Hematopoietic multipotent progenitor cell treated with erythropoietin and hydrocortisone succinate and interleukin-3 and kit ligand, for 6 days (in vitro differentiated cells): ENCODE measurements at places on chromosomes 12 and 14.

GRCh38 chr12:23564451-23565152 lies 384.9 kb downstream of the SOX5 start:
- no peak for DNase-seq

DNA sequence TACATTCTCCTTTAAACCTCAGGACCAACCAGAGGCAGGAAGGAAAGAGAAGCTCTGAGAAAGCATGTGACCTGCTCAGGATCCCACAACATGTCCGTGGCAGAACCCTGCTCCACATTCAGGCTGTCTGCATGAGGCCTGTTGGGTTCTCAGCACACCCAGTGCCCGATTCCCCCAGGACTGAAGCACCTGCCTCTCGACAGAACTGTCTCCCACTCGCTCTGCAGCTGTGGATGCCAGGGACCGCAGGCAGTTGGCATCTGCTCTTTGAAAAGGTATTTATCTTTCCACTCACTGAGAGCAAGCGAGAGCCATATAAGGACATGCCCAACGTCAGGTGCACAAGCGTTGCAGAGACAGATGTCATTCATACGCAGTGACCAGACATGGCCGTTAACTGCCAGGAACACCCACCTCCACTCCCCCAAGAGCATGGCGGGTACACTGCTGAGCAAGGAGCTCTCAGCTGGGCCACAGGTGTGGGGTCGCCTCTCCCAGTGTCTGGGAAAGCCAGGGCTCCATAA lies 18.9 kb downstream of the PITPNM2 start:
- no peak for DNase-seq

GRCh38 chr12:49864798-49865090 lies 21.8 kb upstream of the BCDIN3D start:
- no peak for DNase-seq

DNA sequence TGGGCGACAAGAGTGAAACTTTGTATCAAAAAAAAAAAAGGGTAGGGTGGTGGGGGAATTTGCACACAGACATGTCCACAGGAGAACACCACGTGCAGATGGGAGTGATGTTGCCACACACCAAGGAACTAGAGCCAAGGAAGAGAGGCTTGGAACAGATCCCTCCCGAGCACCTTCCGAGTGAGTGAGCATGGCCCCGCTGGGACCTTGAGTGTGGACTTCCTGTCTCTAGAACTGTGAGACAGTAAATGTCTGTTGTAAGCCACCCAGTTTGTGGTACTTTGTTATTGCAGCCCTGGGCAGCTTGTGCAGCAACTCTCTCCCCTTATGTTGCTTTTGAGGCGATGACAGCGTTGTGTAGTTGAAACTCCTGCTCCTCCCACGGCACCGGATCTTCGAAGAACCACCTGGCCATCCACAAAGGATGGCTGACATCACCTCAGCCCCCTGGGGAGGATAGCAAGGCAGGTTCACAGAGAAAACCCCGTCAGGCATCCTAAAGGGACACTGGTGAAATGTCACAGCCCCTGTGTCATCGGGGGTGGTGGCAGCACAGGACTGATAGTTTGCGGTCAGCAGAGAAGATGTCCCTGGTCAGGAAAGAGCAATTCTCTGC lies 54.7 kb upstream of the PLEKHG3 start:
- no peak for DNase-seq

GRCh38 chr12:263574-263973 lies 938 bp upstream of the SLC6A13 start:
- no peak for DNase-seq

DNA sequence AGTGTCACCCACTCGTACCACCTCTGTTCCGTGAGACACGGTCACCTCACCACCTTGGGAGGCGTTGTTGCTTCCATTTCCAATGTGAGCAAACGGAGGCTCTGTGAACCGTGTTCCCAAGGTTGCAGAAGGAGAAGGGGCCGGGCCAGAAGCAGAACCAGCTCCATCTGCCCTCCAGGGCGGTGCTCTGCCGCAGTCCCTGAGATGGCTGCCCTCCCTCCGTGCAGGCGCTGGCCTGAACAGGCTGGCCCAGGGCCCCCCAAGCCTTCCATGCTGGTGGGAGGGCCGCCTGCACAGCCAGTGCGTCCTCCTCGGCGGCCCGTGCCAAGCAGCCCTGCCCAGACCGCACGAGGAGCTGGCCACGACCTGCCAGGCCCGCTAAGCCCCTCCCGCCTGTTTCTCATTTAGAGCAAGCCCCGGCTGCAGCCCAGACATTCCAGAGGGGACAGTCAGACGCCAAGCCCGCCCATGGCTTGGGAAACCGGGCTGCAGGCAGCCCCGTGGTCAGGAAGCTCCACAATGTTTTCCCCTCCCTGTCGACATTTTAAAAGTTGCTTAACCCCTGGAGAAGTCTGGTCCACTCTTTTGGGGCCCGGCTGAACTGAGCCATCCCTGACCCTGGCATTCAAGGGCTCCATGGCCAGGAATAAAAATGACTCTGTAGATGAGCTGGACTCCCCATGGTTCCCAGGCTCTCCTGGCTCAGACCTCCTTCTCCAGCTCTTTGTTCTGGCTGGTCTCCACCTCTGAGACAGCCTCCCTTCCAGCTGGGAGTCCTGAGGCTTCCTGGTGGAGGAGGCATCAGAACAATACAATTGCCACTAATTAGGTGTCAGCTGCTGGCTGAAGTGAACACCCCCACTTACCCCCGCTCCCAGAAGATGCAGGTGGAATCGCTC lies 236.0 kb downstream of the BCL11B start:
- no peak for DNase-seq

DNA sequence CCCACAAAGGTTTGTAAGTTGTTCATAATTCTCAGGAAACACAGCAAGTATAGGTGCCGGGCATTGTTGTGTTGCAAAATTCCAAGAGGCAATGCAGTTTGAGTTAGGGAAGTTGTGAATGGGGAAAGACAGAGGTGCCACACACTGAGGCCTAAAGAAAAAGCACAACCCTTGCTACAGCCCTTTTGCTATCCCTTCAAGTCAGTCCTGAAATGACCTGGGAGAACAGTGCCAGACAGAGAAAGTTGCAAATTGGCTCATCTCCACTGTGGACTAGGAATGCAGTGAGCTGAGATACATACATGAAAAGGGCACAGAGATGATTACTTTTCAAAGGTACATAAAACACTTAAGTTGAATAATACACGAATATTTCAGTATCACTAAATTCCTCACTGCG lies 213.3 kb upstream of the TMTC1 start:
- DNase-seq: no peak

DNA sequence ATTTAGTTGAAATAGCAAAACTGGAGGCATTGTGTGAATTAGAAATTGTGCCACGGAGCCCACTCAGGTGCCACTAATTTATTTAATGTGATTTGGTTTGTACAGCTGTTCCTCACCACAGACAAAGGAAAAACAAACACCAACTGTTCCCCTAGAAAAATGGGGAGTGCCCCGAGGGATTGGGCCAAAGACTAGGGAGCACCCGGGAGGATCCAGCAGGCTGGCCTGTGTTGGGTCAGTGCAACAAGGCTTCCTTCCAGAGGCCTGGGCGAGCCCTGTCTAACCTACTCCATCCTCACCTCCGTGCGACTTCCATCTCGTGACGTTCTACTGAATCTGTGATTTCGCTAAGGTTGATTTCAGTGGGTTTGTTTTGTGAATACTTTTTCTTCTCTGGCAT lies 206.2 kb downstream of the CHST11 start:
- no peak for DNase-seq

DNA sequence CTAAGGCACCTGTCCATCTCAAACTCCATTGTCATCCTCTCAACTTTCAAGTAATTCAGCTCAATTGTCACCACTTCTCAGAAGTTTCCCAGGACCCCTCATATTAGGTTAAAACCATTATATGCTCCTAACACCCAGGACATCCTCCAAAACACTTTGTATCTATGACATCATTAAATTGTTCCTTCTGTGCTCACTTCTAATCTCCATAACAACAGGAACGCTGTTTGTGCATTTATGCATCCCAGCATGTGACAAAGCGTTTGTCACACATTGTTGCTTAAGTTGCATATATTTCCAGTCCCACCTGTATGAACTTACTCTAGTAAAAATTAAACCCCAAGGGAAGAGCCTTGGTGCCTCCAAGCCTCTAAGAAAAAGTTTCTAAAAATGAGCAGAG lies 133.9 kb downstream of the TBX5 start:
- DNase-seq: no peak

GRCh38 chr12:76810671-76811419 lies 46.9 kb downstream of the ZDHHC17 start:
- no peak for DNase-seq

DNA sequence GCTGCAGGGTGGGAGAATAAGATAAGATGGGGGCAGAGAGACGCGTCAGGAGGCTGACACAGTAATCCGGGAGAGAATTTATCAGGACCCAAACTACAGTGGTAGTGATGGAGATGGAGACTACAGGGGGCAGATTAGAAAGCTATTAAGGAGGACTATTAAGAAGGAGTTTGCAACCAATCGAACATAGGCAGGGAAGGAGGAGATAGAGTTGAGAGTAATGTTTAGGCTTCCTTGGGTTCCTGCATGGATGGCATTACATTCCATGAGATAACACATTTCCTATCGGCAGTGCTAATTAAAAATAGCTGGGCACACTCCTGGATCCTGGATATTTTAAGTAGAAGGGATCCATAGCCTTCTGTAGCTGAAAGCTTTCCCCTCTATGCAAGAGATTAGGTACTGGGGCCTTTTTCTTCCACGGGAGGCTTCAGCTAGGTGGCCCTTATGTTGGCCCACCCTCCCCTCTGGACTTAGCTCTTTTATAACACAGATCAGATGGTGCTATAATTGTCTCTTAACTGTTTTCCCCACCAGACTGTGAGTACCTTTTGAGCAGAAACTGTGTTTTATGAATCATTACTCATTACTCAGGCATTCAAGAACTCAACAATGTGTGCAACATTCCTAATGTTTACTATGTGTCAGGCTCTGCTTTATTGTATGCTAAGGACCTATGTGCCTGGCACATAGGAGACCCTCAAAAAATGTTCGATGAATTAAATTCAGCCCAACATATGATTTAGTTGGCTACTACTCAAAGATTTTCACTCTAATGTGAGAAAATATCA lies 113.0 kb downstream of the RMST start:
- DNase-seq: no peak

DNA sequence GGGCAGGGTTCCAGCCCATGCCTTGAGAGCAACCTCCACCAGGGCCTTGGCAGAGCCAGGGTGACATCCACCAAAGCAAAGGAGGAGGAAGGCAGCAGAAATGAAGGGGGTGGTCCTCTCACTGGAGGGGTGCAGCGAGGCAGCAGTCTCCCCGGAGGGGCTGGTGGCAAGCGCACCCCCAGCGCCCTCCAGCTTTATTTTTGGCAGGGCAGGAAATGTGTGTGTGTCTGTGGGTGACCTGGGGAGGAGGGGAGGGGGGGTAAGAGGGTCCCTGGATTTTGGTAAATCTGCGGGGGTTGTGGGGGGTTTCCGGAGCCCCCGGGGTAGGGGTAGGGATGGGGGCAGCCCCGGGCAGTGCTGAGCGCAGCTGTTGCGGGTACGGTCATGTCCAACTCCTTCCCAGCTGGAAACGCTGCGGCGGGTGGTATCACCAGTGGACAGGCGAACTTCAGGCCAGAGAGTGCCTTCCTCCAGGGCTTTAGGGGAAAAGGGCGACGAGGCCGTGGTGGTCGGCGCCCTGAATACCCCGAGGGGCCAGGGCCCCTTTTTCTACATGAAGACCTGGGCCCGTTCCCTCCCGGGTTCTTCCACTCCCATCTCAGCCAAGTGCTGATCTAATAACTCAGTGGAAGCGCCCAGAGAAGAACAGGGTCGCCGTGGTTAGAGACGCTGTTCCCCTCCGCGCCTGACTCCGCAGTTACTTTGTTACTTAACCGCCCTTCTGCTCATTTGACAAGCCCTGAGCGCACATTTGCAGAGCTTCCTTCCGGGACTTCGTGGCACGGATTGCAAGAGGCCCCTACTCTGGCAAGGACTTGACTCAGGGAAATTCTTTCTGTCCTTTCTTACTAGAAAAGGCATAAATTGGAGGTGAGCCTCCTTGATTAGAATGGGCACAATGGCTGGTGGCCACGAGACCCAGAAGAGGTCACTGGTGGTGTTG lies 55.2 kb downstream of the FOS start:
- DNase-seq: peak; percentile 72

- DNase-seq: no peak
Measured at GRCh38 chr14:101972126-101972866, 7.9 kb downstream of the DYNC1H1 start.

- DNase-seq: no peak
Measured at GRCh38 chr12:129772501-129773493, 131.0 kb downstream of the TMEM132D start.

DNA sequence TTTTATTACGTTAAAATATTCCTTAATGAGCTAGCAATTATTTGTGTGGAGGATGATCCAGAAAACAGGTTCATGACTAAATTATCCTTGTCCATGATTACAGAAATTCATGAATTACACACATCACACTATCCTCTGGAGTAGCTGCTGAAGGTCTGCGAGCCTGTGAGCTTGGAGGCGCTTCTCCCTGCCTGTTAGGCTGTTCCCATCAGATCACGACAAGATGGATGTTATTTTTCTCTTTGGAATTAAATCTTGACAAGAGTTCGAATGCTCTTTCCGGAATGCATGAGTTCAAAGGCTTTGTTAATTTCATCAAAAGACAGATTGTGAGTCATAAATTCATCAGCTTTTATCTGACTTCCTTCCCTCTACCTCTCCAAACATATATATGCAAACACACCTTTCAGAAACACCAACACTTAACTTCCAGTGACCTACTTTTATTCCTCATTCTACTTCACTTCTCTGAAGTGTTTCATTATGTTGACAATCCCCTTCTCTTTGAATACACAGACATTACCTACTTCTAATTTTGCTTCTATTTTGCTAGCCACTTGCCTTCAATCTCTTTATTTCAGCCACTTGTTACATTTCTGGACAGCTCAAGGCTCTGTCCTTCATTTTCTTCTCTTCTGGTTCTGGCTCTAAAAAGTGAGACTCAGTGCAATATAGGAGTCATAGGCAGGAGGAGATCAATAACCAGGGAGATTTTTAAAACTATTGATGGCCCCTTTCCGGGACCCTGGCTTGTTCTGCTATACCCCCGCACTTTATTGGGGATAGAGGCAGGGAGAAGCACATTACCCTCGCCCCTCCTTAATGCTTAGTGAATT lies 274.6 kb downstream of the BTG1 start:
- no peak for DNase-seq

- no peak for DNase-seq
Measured at GRCh38 chr14:94027566-94028449, 1.7 kb downstream of the OTUB2 start.

DNA sequence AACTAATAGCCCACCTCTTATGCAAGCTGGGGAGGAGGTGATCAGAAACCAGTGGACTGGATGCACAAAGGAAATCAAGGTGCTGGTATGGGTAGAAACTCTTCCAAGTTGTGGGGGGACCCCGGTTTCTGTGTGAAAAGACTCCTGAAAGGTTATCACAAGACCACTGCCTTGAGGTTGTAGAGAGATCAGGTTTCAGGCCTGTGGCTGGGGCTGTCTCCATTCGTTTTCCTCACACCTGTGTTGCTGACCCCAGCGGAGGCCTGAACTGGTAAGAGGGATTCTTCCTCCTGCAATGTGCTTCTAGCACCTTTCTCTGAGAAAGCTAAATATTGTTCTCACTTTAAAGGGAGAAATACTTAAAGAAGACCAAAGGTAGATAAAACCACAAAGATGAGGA lies 9.3 kb upstream of the OR4K5 start:
- DNase-seq: no peak
